NCI-H2029 treated with DMSO at 0.1 percent for 48 hours (cell line): ENCODE measurements at places on chromosomes 13 and 19.

- DNase-seq = no peak
Observed at GRCh38 chr19:8539621-8540149, 25.7 kb upstream of the ZNF414 start.

- no peak for DNase-seq
Observed at GRCh38 chr13:59715611-59716010, 448.1 kb downstream of the DIAPH3 start.

- DNase-seq = peak; percentile 63
Observed at GRCh38 chr19:37334179-37335071, 36.5 kb upstream of the ZNF527 start.

DNA sequence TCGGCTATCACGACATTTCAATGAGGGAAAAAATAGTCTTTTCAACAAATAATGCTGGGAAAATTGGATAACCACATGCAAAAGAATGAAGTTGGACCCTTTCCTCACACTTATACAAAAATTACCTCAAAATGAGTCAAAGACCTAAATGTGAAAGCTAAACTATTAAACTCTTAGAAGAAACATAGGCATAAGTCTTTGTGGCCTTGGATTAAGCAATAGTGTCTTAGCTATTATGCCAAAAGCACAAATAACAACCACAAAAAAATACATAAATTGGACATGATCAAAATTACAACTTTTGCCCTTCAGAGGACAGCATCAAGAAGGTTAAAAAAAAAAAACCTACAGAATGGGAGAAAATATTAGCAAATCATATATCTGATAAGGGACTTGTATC lies 156.6 kb downstream of the FOXO1 start:
- no peak for DNase-seq

- DNase-seq = no peak
Observed at GRCh38 chr19:6599866-6600454, 9.0 kb upstream of the CD70 start.

GRCh38 chr19:40143612-40144011 lies 47.6 kb upstream of the MAP3K10 start:
- DNase-seq = no peak

DNA sequence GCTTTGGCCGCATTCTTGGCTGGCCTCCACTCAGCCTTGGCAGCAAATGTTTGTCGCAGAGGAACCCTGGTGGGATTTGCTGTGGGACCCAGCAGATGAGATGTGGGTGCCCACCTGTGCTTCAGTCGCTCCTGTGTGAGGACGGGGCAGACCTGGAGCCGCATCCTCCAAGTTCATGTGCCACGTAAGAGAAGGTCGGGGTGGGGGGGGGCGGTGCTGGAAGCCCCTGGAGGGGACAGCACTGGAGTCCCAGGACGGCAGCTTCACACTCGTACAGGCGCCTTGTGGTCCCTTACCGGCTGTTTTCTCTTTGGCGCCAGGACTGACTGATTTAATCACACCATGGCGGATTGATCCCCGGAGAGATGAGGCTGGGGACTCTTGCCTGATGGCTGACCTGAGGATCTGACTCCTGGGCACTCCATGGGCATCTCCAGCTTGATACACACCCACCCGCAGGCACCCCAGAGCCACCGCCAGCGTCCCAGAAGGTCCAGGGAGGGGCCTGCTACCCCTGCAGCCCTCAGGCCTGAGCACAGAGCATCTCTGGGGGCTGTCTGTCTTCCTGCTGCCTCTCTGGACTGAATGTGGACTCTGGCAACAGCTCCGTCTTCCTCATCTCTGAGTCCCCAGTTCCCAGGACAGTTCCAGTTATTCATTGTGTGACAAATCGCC lies 10.0 kb upstream of the GRTP1 start:
- DNase-seq = no peak

DNA sequence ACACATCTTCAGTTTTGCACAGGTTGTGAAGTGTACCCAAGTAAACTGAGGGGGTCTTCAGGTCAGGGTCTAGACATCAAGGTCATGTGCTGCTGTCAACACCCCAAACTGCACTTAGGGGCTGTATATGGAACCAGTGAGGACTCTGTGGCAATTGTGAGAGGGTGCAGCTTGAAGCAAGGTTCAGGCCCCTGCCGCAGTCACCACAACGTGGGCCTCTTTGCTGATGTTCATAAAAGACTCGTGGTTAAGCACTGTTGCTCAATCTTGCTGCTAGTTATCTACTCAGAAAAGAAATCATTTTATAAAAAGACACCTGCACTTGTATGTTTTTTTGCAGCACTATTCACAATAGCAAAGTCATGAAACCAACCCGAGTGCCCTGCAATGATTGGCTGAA lies 907.4 kb downstream of the UQCRFS1 start:
- no peak for DNase-seq

GRCh38 chr13:73822668-73823592 lies 311.3 kb downstream of the KLF12 start:
- no peak for DNase-seq

DNA sequence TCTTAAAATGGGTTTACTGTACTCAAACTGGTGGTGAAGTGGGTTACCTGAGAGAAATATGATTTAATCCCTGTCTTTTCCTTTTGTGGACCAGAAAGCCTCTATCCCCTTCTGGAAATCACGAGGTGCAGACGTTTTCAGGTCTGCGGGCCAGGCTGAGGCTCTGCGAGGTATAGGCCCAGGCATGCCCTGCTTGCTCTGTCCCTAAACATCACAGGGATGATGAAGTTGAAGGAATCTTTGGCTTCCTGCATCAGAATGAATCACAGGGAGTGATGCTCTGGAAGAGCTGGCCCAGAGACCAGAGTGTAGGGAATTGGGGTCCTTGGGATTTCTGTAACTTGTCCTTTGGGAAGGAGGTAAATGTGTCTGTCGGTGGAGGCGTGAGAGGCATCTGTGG lies 18.4 kb upstream of the CHST8 start:
- DNase-seq = no peak

- no peak for DNase-seq
Observed at GRCh38 chr19:44278181-44278690, 18.6 kb downstream of the ZNF233 start.

DNA sequence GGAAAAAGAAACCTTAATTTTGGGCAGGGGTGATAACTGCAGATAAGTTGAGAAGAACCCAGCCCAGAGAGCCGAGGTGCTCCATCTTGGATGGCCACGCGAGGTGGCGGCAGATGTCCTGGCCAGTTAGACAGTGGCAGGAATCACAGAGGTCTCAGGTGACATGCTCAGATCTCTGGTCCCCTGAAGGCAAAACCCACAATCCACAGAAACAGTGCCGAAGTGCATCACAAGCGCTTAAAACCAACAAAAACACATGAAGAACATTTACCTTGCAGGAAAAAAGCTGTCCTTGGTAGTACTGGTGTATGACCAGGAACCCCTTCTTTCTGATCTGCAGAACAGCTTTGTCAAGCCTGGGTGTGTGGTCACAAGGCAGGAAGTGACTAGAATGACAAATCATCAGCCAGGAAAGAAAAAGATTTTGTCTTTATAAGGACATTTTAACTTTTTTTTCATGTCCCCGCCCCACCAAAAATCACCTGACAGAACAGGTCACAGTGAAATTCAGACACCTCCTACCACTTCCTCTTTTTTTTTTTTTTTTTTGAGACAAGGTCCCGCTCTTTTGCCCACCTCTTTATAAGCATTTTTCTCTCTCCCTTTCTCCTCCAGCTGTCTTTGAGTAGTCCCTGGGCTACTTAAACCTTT lies at the start of gene LCP1:
LCP1 (minus strand) TSS at position 338 of the 651 bp plus-strand sequence. CDS start 22,515 bp downstream, outside the sequence.
- DNase-seq = peak; percentile 54

GRCh38 chr13:48181482-48182145 lies 51.4 kb upstream of the ITM2B start:
- no peak for DNase-seq

GRCh38 chr13:99429670-99430069 lies 71.6 kb upstream of the TM9SF2 start:
- no peak for DNase-seq

GRCh38 chr13:97212004-97212403 lies 10.1 kb upstream of the MBNL2 start:
- no peak for DNase-seq

DNA sequence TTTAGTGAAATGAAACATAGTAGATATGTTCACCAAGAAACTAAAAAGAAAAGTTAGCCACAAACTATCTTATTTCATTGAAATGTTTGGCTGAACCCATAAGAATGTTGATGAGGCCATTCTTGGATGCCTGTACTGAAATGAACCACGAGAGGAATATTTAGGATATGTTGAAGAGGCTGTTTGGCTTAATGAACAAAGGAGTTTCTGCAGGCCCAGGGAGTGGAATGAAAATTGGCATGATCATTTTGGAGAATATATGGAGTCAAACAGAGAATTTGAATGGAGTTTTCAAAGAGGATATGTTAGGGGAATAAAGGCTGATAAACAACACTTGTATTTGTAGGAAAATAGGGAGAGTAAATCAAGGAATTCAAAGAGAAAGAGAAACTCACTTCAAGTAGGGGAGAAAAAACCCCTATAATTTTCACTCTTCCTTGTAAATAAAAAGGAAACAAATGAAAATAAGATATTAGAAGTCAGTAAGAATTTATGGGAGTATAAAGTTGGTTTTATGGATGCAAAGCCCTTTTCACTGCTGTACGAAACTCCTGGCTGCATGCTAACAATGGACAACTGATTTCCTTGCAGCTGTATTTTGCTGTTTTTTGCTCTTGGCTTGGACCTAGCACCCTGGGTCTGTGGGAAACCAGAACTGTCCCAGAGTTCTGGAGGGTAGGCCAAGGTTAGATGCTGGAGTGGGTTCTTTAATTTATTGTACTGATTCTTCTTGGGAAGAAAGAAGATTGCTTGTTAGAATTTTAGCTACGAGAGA lies 36.5 kb downstream of the KL start:
- no peak for DNase-seq

GRCh38 chr13:61695147-61695546 lies 279.5 kb upstream of the PCDH20 start:
- DNase-seq = no peak

DNA sequence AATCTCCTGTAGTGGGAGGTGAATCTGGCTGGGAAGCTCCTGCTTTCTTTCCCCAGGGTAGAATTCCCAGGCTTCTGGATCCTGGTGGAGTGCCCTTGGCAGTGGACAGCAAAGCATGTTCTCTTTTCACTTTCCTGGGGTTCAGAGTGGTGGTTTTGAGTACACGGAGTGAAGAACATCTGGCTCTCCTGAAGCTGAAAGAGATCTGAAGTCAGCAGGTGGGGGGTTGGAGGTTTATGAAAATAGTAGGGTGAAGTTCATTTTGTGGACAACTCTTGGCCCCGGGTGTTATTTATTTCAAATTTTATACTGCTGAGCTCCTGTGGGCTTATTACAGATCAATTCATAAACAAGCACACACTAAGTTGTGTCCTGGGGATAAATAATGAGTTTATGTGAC lies 497.3 kb downstream of the KLF5 start:
- no peak for DNase-seq

DNA sequence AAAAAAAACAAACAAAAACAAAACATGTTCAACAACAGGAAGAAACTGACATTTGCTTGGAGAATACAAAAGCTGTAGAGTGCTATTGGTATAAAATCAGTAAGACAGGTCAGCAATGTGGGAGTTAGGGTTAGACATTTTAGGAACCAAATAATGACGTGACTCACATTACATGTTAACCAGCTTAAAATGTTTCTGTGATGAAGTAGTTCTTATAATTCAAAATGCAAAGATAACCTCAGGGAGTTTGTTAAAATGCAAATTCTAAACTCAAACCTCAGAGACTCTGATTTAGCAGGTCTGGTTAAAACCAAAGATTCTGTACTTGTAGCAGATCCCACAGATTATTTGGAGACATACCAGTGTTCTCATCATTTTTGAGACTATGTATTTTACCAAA lies 549.4 kb upstream of the SLITRK1 start:
- DNase-seq = no peak

DNA sequence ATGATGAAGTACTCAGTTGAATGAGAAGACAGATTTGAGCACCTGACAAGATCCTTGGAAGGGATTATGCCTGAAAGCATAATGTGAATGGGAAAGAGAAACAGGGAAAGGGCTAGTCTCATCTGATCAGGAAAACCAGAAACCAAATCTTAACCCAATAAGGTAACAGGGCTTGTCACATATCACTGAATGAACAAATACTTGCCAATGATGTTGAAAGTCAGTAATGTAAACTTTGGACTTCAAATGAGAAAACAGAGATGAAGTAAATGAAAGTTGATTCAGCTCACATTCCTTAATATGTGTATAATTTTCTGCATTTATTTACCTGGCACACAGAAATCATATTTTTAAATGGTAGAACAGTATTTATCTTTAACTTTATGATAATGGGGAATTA lies 480.0 kb downstream of the KCTD12 start:
- DNase-seq = no peak

DNA sequence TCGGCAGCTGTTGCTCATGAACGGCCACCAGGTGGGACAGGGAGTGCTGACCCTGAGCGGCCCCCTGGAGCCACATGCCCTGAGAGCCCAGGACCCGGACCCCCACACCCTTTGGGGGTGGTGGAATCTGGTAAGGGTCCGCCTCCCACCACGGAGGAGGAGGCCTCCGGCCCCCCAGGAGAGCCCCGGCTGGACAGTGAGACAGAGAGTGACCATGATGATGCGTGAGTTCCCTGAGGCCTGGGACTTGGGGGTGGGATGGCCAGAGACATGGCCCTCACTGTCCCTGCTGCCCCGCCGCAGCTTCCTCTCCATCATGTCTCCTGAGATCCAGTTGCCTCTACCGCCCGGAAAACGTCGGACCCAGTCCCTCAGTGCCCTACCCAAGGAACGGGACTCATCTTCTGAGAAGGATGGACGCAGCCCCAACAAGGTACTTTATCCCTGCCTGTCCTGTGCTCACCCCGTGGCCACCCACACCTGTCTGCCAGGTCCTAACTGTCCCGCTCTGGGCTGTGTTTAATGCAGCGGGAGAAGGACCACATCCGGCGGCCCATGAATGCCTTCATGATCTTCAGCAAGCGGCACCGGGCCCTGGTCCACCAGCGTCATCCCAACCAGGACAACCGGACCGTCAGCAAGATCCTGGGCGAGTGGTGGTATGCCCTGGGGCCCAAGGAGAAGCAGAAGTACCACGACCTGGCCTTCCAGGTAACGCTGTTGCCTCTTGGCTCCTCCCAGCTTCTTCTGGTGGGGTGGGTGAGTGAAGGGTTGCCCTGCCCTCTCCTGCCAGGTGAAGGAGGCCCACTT lies 14.7 kb upstream of the PRR19 start:
- DNase-seq = no peak

DNA sequence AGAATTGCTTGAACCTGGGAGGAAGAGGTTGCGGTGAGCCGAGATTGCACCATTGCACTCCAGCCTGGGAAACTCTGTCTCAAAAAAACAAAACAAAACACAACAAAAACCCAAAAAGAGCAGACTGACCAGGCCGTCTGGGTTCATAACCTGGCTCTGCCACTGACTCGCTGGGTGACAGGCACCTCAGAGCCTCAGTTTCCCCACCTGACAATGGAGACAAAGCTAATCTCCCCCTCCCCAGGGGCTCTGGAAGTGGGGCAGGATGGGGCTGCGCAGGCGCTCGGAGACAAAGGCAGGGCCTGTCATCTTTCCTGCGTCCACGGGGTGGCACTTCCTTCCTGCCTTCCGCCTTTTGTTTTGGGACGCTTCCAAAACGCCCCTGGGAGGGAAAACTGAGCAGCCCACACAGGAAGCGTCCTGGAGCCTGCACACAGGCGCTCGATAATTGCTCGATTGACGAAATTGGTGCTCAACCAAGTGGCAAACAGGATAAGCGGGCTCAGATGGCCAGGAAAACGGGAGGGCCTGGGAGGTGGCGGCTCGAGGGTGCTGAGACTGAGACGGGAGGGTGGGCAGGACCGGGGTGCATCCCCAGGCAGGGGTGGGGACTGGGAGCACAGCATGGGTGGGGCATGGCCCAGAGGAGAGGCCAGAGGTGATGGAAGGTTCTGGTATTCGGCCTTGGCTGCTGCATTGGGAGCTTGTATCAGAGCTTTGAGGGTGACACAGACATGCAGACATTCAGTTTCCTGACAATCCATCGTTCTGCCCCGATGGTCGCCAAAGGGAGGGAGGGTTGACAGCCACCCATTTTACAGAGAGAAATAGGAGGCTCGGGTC lies 17.8 kb downstream of the SPC24 start:
- DNase-seq = peak; percentile 42
